Activated CD4-positive, alpha-beta memory T cell treated with anti-CD3 and anti-CD28 coated beads, Interleukin-2, amount 10 ng/mL, durations not matched to agents 7 days and 5 days (primary cell): ENCODE measurements at places on chromosomes 5 and 9.

GRCh38 chr5:10427201-10427600 is 14.5 kb upstream of the ROPN1L start:
- DNase-seq = no peak

DNA sequence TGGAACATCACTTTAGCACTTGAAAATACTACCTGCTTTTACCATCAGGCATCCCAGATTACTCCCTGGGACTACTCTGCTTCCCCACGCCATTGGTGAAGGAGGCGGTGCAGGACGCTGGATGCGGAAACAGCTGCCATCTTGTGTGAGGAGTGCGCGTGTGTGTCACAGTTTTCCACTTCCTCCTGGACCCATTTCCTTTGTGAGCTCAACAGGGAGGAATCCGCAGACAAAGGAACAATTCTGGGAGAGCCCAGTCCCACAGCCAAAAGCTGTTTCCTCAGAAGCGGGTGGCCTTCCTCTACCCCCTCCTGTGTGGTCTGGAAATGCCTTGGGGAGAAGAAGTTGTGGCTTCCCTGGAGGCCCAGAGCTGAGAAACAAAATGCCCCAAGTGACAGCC is 16.8 kb downstream of the AFAP1L1 start:
- no peak for DNase-seq

DNA sequence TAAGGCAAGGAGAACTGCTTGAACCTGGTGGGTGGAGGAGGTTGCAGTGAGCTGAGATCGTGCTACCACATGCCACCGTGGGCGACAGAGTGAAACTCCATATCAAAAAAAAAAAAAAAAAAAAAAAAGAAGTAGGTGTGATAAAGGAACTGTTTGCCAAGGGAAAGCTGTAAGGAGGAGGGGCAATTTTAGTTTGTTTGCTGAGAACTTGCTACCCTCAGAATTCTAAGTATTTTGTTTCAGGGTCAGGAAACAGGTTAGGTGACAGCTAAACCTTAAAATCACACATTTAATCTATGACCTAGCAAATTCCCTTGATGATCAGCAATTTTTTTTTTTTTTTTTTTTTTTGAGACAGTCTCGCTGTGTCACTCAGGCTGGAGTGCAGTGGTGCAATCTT is 7.2 kb upstream of the ARRDC3 start:
- DNase-seq = no peak

DNA sequence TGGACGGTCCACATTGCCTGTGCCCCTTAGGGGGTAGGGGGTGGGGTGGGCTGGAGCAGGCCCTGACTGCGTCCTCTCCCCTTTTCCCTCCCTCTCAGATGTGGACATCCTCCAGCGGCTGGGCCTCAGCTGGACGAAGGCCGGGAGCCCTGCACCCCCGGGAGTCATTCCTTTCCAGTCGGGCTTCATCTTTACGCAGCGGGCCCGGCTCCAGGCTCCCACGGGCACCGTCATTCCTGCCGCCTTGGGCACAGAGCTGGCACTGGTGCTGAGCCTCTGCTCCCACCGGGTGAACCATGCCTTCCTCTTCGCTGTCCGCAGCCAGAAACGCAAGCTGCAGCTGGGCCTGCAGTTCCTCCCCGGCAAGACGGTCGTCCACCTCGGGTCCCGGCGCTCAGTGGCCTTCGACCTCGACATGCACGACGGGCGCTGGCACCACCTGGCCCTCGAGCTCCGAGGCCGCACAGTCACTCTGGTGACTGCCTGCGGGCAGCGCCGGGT is 12.3 kb downstream of the COL27A1 start:
- no peak for DNase-seq

DNA sequence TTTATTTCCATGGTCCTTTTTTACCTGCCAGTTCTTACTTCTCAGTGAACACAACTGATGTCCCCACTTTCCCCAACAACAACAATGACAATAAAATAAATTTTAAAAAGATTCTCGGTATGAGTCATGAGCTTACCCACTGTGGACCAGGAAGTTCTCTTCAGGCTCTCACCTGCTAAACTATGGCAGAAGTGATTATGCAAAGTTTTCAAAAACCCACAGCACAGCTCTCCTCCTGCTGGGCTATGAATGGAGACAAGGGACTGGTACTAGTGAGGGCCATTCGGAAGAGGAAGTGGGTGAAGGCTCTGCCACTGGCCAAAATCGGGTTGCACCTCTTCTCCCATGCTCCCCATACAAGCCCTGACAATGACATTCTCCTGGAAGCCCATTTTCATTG is 429.4 kb downstream of the PIK3R1 start:
- DNase-seq = no peak

DNA sequence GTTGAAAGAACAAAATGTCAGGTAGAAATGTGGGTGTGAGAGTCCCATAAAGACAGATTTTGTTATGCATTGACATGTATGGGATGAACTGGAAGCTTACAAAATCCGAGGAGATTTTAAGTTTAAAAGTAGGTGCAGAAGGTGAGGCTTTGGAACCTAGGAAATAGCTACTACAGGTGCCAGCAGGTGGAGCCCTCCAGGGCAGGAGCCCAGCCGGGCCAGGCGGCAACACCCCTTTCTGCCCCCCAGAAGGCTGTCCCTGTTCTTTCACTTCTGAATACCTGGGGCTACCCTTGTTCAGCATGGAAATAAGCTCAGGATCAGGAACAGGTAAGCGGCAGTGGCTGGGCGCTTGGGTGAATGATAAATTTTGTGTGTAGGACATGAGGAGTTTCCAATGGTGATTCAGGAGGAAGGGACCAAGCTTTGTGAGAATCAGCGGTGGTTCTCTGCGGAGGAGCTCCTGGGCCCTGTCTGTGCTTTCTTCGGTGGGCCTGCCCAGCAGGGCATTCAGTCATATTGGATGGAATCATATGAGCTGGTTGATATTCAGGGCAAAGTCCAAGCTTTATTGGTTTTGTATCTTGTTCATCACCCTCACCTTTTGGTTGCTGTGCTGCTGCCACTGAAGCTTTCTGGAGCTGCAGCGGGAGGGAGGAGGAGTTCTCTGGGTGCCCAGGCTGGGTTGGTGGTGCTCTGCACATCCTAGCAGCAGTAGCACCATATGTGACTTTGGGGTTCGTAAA is 12.3 kb downstream of the PCBD2 start:
- no peak for DNase-seq

DNA sequence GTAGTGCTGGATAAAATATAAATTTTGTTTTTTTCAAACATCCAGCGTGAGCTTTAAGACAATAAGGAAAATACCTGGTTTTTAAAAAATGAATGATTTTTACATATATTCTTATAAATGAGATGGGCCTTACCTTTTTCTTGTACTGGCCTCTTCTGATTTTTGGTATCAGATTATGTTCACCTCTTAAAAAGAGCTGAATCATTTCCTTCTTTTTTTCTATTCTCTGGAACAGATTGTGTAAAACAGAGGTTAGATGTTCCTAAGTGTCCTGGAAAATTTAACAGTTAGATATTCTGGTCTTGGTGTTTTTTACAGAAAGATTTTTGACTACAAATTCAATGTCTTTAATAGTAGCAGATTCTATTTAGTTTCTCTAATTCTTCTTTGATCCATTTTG is 74.6 kb downstream of the NDUFAF2 start:
- no peak for DNase-seq

- DNase-seq = no peak
These were observed 1556.5 kb upstream of the C9orf72 start for GRCh38 chr9:29129763-29130162.

DNA sequence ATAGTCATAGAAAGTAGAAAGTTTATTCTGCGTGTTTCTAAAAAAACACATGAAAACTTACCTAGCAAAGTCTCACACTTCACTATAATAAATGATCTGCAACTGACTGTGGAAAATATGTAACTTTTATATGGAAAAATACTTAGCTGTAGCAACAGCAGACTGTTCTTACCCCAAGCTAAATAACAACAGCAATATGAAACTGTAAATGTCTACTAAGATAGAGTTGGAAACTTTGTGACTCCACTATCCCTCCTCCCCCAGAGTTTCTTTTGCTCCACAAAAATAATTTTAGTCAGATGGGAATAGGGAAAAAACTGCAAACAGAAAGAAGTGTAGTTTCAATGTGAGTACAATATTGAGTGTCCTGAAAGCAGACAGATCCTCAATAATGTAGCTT is 21.0 kb downstream of the MLLT3 start:
- DNase-seq = no peak

DNA sequence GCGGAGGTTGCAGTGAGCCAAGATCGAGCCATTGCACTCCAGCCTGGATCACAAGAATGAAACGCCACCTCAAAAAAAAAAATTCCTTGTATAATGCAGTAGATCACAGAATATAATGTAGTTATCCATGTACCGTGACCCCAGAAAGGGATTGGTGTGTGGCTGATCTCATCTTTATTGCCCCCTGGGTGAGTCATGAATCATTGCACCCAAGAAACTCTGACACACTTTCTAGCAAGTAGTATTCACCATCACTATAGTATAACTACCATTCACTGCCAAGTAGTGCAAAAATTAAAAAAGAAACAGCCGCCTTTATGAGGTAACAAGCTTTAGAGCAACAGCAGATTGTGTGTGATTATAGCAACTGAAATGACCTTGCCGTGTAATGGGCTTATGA is 23.7 kb upstream of the ANKH start:
- DNase-seq = no peak

DNA sequence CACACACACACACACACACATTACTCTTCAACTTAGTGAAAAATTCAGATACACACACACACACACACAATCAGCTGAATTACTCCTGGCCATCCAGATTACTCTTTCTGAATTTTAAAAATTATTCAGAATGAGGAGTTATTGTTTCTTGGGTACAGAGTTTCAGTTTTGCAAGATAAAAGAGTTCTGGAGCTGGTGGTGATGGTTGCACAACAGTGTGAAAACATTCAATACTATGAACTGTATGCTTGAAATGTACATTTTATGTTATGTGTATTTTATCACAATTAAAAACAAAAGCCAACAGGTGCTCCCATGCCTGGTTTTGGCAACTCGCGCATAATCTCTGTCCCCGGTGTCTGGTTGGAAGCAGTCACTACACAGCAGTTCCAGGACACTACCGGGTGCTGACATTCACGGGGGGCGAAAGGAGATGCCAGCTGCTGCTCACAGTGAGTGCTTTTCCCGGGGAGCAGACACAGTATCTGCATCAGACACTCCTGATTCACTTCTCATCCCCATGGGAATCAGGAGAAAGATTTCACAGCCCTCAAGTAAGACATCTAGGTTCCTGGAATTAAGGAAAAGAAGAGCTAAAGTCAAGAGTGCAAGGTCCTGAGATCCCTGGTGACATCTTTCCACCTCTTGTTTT is 55.7 kb downstream of the LHFPL2 start:
- DNase-seq = no peak
